ENCODE measurements at places on chromosomes 6 and 20.

- no peak for DNase-seq
Measured at GRCh38 chr6:159952289-159953005, 16.4 kb upstream of the IGF2R start.

GRCh38 chr6:3721810-3722621 lies 29.5 kb downstream of the PXDC1 start:
- DNase-seq: no peak

- no peak for DNase-seq
Measured at GRCh38 chr20:33791540-33791939, 19.6 kb upstream of the CHMP4B start.

- DNase-seq: no peak
Measured at GRCh38 chr6:2021713-2022125, 223.7 kb downstream of the GMDS start.

DNA sequence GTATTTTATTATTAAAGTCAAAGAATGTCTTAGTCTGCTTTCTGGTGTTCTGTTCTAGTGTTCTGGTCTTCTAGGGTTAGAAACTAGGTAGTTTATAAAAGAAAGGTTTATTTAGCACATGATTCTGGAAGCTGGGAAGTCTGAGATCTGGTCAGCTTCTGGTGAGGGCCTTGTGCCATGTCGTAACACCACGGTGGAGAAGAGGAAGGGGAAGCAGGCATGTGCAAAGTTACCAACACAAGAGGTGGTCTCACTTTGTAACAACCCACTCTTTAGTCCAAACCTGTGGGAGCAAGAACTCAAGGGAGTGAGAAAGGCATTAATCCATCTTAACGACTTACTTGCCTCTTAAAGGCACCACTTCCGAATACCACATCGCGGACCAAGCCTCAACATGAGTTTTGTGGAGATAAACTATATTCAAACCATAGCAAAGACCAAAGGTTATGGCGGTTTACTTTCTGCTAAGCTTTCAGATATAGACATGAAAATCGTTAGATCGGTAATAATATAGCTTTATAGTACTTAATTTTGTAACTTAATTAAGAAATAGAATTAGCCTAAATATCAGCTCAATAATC lies 99.4 kb downstream of the NCOA3 start:
- DNase-seq: no peak

- DNase-seq: no peak
Measured at GRCh38 chr20:47682028-47682783, 103.1 kb downstream of the SULF2 start.

- no peak for DNase-seq
Measured at GRCh38 chr6:13851330-13851729, 37.0 kb upstream of the MCUR1 start.
